Fibroblast of lung (primary cell): ENCODE measurements at places on chromosomes 2 and 18. TPM values are rescaled to one million over a fixed set of nuclear protein-coding genes. Genes with fewer than 3 reads are reported as not detected.

CEP68 gene
- polyA plus RNA-seq, result 5.2 and 8.5 TPM in 2 replicates

POU3F3 gene
- polyA plus RNA-seq, result 0.01 TPM in 1 of 2 replicates, not detected in the other

KLHL41 gene
- 0.42 and 1.2 TPM in 2 replicates for polyA plus RNA-seq

FER1L5 gene
- polyA plus RNA-seq, result 0.16 and 0.24 TPM in 2 replicates

FOXI3 gene
- not detected in 2 replicates for polyA plus RNA-seq

TMEFF2 gene
- polyA plus RNA-seq, result 0.50 and 0.87 TPM in 2 replicates

SLC40A1 gene
- polyA plus RNA-seq, result 8.0 and 17.2 TPM in 2 replicates

ZNF385B gene
- 0.06 TPM in 1 of 2 replicates, not detected in the other for polyA plus RNA-seq

TMEM200C gene
- polyA plus RNA-seq, result 0.02 and 0.10 TPM in 2 replicates

RTP5 gene
- polyA plus RNA-seq, result not detected in 2 replicates

ALPP gene
- polyA plus RNA-seq, result not detected in 2 replicates

MGAT4A gene
- 0.08 and 0.10 TPM in 2 replicates for polyA plus RNA-seq

VAPA gene
- polyA plus RNA-seq, result 420 and 425 TPM in 2 replicates

DSC3 gene
- polyA plus RNA-seq, result 0.01 and 0.02 TPM in 2 replicates

ANKRD44 gene
- polyA plus RNA-seq, result 9.1 and 9.7 TPM in 2 replicates

PMAIP1 gene
- 8.5 and 15.9 TPM in 2 replicates for polyA plus RNA-seq

DNER gene
- 0.43 and 1.2 TPM in 2 replicates for polyA plus RNA-seq

PSMA8 gene
- polyA plus RNA-seq, result not detected in 2 replicates

LIPG gene
- polyA plus RNA-seq, result 0.30 and 2.3 TPM in 2 replicates

DSG4 gene
- not detected in 2 replicates for polyA plus RNA-seq

CYP27A1 gene
- polyA plus RNA-seq, result 12.7 and 16.2 TPM in 2 replicates

TMEM178A gene
- polyA plus RNA-seq, result 0.63 and 6.9 TPM in 2 replicates

MAP4K3 gene
- polyA plus RNA-seq, result 32.1 and 75.7 TPM in 2 replicates

LHCGR gene
- 0.12 TPM in 1 of 2 replicates, not detected in the other for polyA plus RNA-seq

SP140 gene
- polyA plus RNA-seq, result 0.17 and 0.60 TPM in 2 replicates
